ENCODE measurements at places on chromosomes 7 and 10. TPM values are rescaled to one million over a fixed set of nuclear protein-coding genes. Genes with fewer than 3 reads are reported as not detected.

The FANK1 gene
- 4.6 TPM for total RNA-seq

The COBL gene
- 1.1 TPM for total RNA-seq

The CPXM2 gene
- total RNA-seq = 7.7 TPM

The ADAMTS14 gene
- total RNA-seq = not detected

The C10orf105 gene
- total RNA-seq = not detected

The GPER1 gene
- total RNA-seq = 7.3 TPM

The PRRT4 gene
- 2.4 TPM for total RNA-seq

The PRXL2A gene
- total RNA-seq = 454 TPM

The DRGX gene
- not detected for total RNA-seq

The SUN3 gene
- not detected for total RNA-seq

The GNG11 gene
- total RNA-seq = 62.4 TPM

The FMC1 gene
- 16.7 TPM for total RNA-seq

The NYAP1 gene
- 0.17 TPM for total RNA-seq

The NME8 gene
- total RNA-seq = not detected

The MBLAC1 gene
- 2.7 TPM for total RNA-seq

The CPA2 gene
- not detected for total RNA-seq

The ALOX5 gene
- 48.3 TPM for total RNA-seq

The ECHS1 gene
- total RNA-seq = 317 TPM

The CCL24 gene
- total RNA-seq = not detected

The RAMP3 gene
- total RNA-seq = 31.4 TPM

The SLC16A9 gene
- total RNA-seq = 0.17 TPM

The GPR22 gene
- not detected for total RNA-seq

The PAPOLB gene
- 0.33 TPM for total RNA-seq

The EBLN1 gene
- total RNA-seq = not detected

The GJD4 gene
- total RNA-seq = not detected

The OR2A5 gene
- not detected for total RNA-seq

The PPP1R3C gene
- 1.7 TPM for total RNA-seq

The CRHR2 gene
- 1.1 TPM for total RNA-seq

The LRRN3 gene
- total RNA-seq = 1.7 TPM

The ZNF727 gene
- total RNA-seq = 3.5 TPM

The NRCAM gene
- 21.1 TPM for total RNA-seq

The CALML3 gene
- not detected for total RNA-seq

The GRK5 gene
- total RNA-seq = 11.6 TPM

The GRM3 gene
- total RNA-seq = not detected

The TMEM225B gene
- total RNA-seq = 1.2 TPM

The CYP3A7 gene
- total RNA-seq = not detected

The TSPAN33 gene
- total RNA-seq = 2.4 TPM

The GDF10 gene
- total RNA-seq = 6.2 TPM

The ELMO1 gene
- 128 TPM for total RNA-seq
